Stimulated activated CD4-positive, alpha-beta T cell treated with anti-CD3 and anti-CD28 coated beads, TNF-alpha, amount 100 ng/mL, for 1 hour (primary cell): ENCODE measurements at places on chromosomes 6 and 20.

DNA sequence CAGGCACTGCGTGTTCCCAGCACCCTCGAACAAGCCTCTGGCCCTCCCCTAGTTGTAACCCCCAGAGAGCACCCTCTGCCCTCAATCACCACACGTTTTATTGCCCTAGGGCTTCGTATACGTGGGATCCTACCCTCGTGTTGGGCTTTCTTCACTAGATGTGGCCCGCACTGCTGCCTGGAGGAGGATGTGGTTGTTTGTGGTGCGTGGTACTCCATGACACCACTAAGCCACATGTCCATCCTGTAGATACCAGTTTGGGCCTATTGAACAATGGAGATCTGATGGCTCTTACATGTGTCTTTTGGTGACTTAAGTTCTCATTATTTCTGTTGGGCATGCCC is 17.0 kb downstream of the SLC2A4RG start:
- no peak for DNase-seq

- no peak for DNase-seq
Measured at GRCh38 chr20:18750735-18751134, 62.8 kb upstream of the SCP2D1 start.

GRCh38 chr20:61623451-61623850 is 371.4 kb downstream of the CDH4 start:
- no peak for DNase-seq

DNA sequence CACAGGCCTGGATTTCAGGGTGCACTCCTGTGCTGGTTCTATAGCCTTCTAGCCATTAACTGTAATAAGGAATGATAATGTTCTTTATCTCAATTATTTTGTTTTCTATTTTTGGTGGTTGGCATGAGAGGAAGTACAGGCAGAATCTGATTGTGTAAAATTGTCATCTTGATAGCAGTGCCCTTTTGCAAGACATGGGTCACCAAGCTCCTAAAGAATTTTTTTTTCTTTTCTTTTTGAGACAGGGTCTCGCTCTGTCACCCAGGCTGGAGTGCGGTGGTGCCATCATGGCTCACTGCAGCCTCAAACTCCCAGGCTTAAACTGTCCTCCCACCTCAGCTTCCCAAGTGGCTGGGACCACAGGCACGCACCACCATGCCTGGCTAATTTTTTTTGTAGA is 206.7 kb upstream of the JARID2 start:
- DNase-seq, result no peak

DNA sequence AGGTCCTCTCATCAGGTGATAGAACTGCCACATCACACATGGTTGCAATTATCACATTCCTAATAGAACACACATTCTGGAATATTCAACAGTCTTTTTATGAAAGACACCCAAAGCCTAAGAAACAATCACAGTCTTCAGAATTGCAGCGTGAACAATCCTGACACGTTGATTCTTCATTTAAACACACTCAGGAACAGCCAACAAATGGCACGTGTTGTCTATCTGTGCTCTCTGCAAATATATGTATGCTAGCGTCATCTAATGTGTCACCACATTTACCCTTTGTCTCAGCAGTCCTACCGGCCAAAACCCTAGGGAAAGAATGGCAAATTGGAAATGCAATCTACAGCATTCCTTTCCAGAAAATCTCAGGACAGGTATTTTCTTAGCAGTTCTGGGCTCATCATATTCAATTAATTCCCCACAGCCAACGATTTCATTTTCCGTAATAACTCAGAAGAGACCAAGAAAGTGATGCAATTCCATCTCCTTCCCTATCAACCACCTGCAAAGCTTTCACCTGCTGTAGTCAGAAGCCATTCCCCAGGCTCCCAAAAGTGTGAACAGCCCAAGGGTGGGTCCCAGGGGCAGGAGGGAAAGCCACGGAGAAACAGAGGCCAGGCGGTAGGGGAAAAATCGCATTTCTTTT is 280.3 kb upstream of the JARID2 start:
- no peak for DNase-seq

- DNase-seq, result peak; percentile 15
Measured at GRCh38 chr6:5851261-5851757, 155.4 kb downstream of the NRN1 start.

DNA sequence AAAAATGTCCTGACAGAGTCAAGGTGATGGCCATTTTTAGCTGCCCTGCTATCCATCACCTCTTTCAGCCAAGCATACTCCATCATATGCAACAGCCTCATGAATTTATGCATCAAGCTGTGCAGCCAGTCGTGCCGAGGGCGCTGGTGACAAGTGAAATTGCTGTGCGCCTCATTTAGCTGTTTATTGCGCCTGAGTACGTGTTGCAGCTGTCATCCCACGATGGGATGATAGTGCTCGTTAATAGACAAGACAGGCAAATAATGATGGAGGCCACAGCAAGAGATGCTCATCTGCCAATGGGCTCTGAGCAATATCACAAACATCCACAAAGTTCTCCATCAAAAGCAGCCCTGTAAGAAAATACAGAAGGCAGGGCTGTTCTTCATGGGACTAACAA is 562.3 kb upstream of the POU3F2 start:
- no peak for DNase-seq

GRCh38 chr6:113587078-113587699 is 270.0 kb upstream of the MARCKS start:
- DNase-seq, result no peak

- DNase-seq, result no peak
Measured at GRCh38 chr6:163248051-163248450, 166.5 kb upstream of the QKI start.

DNA sequence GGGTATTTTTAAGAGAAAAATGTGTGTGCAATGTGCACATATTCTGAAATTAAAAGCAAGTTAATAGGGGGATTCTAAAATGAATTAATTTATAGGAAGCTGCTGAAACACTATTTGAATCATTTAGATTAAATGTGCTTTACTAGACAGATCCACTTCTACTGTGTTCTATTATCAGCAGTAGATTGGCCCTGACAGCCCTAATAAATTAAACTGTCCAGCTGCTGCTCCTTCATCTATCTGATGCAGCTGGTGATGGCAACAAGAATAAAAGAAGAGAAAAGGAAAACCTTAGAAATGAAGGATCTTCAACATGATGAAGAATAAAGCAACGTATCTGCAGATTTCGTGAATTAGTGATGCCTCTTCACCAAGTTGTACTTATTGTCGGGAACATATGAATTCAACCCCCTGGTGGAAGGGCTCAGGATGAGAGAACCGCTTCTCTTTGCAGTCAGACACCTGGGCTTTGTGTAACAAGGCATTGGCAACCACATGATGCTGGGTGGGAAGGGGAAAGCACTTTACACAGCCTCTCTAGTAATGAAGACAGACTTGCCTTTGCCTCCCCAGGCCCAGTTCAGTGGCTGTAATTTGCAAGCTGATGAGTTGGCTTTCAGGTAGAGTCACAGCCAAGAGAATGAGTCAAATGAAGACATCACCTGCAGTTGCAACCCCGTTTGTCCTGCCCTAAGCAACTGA is 94.4 kb downstream of the LAMP5 start:
- DNase-seq, result no peak

DNA sequence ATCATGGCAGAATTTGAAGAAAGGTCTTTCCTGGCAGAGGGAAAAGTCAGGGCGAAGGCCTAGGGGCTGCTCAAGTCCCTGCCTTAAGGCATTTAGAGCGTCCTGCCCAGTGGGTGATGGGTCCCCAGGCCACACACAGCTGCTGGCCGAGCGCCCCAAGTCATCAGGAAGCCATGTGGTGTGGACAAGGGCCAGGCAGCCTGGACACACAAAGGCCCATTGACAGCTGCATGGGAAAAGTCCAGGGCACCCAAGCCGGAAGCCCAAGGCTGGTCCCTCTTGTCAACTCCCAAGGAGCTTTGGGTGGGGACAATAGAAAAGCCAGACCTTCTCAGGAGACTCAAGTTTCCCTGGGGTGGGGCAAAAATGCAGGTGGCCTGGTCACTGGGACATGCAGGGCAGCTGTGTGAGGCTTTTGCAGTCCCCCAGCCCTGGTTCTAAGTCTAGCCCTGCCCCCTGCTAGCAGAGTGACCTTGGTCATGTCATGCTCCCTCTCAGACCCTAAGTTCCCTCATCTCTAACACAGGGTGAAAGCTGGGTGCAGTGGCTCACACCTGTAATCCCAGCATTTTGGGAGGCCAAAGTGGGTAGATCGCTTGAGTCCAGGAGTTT is 44.3 kb upstream of the PTGIS start:
- DNase-seq, result no peak

- DNase-seq, result no peak
Measured at GRCh38 chr20:44012466-44013226, 98.0 kb downstream of the TOX2 start.
